ENCODE measurements at places on chromosomes 12 and 14.
A peak's percentile ranks its signal among the peaks of the same experiment; 100 is the strongest.

DNA sequence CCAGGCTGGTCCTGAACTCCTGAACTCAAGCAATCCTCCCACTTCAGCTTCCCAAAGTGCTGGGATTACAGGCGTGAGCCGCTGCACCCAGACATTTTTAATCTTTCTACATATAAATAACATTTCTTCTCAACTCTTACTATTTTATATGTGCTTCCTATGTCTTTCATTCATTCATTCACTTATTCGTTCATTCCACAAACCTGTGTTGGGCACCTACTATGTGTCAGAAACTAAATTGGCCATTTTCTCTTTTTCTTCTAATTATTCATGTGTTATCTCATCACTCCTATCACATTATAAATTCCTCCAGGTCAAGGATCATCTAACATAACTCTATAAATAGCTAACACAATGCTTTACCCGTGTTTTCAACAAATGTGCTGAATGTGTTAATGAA is 23.7 kb downstream of the FOXA1 start:
- DNase-seq, result no peak

GRCh38 chr14:54486685-54487084 is 2.1 kb downstream of the GMFB start:
- DNase-seq, result no peak

DNA sequence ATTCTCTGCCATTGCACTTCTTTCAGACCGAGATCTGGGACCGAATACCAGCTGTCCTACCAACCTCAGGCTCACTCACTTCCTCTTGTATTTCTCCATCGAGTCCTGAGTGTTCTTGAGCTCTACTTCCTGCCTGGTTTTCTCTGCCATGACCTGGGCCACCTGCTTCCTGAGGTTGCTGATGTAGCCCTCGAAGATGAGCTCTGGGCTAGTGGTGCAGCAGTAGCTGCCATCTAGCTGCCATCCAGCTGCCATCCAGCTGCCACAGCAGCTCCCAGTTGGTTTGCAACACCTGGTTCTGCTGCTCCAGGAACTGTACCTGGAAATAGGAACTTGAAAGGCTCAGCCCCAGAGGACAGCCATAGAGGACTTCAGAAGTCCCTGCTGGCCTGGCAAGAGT is 15.0 kb upstream of the KRT73 start:
- DNase-seq, result no peak

- DNase-seq, result peak; percentile 62
Observed at GRCh38 chr12:56220611-56221231, 1.0 kb downstream of the RNF41 start.

GRCh38 chr12:105741786-105742566 is 396.8 kb downstream of the NUAK1 start:
- no peak for DNase-seq

DNA sequence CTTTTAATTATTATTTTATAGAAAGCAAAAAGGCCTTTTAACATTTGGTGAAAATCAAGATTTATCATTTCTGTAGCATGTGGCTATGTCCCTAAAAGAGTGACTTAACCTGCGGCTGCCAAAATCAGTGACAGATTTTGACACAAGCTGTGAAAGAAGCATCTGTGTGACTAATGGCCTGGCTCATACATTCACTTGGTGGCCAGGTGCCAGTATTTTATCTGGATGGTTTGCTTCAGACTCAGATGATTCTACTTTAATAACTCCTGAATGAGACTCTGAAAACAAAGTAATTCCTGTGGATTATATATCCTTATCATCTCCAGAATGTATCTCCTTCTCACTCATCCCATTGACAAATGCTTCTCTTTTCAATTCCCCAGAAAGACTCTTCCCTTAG is 103.0 kb downstream of the FSCB start:
- DNase-seq, result peak; percentile 4

DNA sequence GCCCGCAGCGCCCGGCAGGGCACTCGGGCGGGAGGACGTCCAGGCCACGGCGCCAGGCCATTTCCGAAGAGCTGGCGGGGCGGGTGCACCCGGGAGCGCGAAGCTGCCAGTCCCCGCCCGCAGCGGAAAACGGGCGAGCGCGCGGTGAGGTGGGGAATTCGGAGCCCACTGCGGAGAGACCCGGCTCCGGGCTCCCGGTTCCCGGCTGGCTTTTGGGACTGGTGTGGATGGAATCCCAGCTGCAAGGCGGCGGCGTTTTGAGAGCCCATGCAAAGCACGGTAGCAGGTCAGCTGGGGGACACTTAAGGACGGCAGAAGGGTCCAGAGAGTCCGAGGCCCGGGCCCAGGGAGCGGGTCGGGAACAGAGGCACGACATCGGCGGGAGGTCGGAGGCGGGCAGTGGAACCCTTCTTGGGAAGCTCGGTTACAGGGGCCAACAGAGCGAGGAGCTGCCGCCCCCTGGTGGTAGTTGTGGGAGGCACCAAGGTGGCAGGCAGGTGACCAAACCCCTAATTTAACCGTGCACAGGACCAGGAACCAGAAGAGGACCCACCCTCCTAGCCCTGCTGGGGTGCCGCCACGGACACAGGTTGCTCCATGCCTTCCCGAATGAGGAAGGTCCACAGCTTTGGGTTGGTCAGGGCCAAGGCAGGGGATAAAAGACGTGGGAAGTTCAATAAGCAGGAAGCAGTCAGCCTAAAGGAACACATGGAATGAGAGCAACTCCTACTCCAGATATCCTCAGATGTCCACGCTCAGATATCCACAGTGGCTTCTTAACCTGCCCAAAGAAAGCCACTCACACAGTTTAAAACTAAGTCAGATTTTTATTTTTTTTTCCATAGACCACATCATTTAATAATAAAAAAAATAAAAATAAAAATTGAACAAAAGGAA is 685 bp upstream of the CDH24 start:
- DNase-seq, result peak; percentile 83

DNA sequence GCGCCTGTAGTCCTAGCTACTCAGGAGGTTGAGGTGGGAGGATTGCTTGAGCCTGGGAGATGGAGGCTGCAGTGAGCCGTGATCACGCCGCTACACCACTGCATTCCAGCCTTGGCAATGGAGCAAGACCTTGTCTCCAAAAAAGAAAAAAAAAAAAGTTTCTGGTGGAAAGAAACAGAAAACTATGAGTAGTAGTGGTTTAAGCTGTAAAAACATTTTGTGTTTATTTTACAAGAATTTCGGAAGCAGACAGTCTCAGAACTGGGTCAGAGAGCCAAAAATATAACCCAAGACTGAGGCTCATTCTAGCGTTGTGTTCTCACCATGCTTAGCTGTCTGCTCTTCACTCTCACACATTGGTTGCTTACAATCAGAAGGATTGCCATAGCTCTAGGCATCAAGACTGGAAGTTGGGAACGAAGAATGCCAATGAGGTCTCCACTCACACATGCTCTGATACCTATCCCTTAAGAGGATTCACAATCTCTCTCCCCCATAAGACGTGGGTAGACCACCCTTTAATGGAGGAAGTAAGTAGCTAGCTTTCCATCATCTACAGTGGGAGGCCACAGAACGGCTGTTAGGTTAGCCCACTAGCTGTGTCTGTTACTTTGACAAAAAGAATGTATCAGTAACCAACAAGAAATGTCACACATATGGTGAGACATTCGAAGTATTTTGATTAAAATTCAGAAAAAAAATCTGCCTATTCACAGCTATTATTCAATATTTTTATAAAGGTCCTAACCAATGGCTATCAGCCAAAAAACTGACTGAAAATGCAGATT is 117.6 kb upstream of the RASSF8 start:
- DNase-seq, result no peak

GRCh38 chr12:58171914-58172313 is 230.5 kb downstream of the ATP23 start:
- no peak for DNase-seq

GRCh38 chr14:104149278-104149595 is 10.8 kb downstream of the KIF26A start:
- no peak for DNase-seq

DNA sequence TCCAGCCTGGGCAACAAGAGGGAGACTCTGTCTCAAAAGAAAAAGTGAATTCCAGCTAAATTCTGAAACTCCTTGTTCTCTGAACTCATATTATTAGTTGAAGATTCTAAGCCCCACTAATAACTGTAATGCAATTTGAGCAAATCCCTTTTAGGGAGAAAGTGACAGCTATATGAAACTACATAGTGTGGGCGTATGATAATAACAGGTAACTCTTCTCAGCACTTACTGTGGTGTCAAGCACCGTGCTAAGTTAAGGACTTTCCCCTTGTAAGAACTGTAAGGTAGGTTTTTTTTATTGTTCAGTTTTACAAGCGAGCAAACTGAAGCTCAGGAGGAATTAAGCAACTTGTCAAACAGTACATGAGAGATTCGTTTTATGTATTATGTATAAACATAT is 5.4 kb downstream of the ANKRD13A start:
- DNase-seq, result no peak

DNA sequence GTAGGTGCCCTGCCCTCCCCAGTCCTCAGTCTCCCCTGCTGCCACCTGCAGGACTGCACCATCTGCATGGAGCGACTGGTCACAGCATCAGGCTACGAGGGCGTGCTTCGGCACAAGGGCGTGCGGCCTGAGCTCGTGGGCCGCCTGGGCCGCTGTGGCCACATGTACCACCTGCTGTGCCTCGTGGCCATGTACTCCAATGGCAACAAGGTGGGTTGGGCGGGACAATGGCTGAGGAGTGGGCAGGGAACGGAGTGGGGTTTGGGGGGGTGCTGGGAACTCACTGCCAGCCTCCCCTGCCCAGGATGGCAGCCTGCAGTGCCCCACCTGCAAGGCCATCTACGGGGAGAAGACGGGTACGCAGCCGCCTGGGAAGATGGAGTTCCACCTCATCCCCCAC is 38.2 kb downstream of the DTX1 start:
- no peak for DNase-seq

- DNase-seq, result no peak
Observed at GRCh38 chr14:68932686-68933085, 46.4 kb downstream of the ACTN1 start.

Data from ACHN (cell line).